Skin of body (tissue), 3 donors: ENCODE measurements at places on chromosomes 16 and 17.

DNA sequence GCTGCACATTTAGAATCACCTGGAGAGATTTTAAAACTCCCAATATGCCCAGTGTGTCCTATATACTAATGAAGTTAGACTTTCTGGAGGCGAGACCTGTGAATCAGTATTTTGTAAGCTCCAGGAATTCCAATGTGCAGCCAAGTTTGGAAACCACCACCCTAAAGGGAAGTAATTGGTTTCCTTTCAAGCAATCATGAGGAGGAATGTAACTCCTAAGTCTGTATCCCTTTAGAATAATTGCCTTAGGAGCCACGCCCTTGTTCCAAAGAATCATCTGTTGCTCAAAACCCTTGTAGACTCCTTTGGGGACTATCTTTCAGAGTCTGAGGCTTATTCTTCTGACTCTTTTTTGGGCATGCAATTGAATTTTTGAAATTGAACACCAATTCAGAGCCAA lies 84.4 kb downstream of the DNAH9 start:
- DNase-seq = peak; percentile 5

- DNase-seq = no peak
These were observed 60.1 kb upstream of the WSB1 start for GRCh38 chr17:27233776-27234175.

DNA sequence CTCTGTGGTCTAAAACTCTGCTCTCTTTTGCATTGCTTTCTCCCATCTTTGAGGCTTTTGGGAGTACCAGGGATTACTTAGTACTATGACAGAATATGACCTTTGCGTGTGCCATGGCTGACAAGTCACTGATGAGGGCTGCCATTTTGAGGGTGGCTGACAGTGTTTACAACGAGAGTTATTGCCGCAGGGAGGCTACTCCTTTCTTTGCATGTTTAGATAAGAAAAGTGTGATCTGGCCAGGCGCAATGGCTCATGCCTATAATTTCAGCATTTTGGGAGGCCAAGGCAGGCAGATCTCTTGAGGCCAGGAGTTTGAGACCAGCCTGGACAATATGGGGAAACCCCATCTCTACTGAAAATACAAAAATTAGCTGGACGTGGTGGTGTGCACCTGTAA lies 77.5 kb downstream of the GSG1L start:
- DNase-seq = no peak

GRCh38 chr16:28524681-28525171 lies 14.0 kb downstream of the NUPR1 start:
- no peak for DNase-seq

DNA sequence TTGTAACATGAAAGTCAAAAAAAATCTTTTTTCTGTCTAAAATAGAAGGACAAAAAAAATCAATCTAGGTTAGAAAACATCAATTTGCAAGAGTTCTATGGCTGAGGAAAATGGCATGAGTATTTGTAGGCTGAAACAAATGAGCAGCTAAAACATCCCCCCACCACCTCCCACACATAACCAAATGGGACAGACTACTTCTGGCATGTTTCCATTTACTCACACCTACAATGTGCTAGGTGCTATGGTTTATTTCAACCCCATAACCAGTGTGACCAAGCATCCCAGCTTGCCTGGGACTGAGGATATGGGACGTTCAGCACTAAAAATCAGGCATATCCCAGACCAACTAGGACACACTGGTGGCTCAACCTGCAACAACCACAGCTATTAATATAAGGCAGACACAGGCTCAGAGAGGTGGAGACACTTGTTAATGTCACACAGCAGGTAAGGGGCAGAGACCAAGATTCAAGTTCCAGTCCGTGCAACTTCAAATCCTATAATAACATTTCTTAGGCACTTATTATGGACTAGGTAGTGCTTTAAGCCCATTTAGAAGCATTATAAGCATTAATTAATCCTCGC lies 96.0 kb downstream of the XYLT1 start:
- no peak for DNase-seq

- DNase-seq = no peak
These were observed 37.0 kb upstream of the DHX8 start for GRCh38 chr17:43446773-43447172.

DNA sequence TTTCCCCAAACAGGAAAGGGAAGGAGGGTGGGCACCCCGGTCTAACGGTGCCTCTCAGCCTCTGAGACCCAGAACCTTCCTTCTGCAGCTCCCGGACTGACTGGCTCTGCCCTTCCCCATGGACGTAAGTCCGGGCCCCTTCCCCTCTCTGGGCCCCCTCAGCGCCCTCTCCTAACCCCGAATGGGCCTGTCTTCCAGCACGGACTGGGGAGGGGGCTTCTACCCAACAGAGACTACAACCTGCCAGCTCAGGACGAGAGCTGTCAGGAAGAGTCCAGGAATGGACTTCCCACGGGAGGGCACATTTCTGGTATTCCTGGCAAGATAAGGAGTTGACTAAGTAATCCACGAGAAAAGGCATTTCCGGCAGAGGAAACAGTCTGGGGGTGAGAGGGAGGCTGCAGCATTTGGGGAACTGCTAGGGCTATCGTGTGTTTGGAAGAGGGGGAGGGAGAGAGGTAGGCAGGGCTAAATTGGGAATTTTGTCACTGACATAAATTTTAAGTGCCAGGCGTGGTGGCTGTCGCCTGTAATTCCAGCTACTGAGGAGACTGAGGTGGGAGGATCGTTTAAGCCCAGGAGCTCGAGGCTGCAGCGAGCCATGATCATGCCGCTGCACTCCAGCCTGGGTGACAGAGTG lies 12.1 kb upstream of the ALDOA start:
- DNase-seq = no peak

- DNase-seq = no peak
These were observed 1.2 kb upstream of the TMEM88 start for GRCh38 chr17:7853691-7854038.

DNA sequence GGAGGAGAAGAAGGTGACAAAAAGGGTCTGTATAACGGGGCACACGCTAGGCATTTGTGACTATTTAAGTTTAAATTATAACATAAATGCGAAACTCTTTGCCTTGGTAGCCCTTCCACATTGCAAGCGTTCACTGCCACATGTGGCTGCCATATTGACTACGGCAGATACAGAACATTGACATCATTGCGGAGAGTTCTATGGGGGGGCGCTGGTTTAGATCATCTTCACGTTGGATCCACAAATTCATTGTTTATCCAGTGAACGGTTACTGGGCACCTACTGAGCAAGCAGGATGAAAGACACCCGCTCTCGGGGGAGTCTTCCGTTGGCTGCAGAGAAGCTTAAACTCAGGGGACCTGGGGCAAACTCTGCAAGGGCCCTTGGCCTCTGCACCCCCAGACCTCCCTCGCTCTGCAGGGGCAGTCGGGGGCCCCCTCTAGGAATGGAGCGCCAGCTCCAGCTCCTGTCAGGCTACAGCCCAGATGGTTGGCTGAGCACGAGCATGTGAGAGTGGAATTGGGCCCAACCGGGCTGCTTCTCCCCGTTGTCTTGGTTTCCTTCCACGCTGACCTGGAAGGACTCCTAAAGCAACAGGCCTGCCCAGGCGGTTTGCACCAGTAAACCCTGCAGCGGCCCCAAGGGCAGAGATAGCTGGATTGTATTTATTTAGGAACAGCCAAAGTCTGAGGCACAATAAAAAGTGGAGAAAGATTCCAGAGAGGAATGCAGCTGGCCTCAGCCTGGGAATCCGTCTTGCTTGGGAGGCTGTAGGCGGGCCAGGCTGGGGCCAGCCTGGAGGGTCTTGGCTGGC lies 172.2 kb downstream of the SEC14L1 start:
- DNase-seq = peak; percentile 86

- peak; percentile 58 for DNase-seq
These were observed 123.0 kb downstream of the GOSR1 start for GRCh38 chr17:30600060-30600829.

GRCh38 chr17:2874189-2874686 lies 78.0 kb downstream of the RAP1GAP2 start:
- DNase-seq = no peak
